ENCODE measurements at places on chromosomes 11 and 22.
A peak's percentile ranks its signal among the peaks of the same experiment; 100 is the strongest.

- DNase-seq = no peak
Measured at GRCh38 chr11:107675902-107676301, 36.0 kb downstream of the SLN start.

GRCh38 chr22:39132281-39132680 is 20.2 kb downstream of the CBX7 start:
- DNase-seq = no peak

GRCh38 chr11:73245461-73245860 is 26.7 kb upstream of the P2RY6 start:
- no peak for DNase-seq

GRCh38 chr11:121670805-121671282 is 218.1 kb upstream of the SORL1-AS1 start:
- DNase-seq = peak; percentile 84

DNA sequence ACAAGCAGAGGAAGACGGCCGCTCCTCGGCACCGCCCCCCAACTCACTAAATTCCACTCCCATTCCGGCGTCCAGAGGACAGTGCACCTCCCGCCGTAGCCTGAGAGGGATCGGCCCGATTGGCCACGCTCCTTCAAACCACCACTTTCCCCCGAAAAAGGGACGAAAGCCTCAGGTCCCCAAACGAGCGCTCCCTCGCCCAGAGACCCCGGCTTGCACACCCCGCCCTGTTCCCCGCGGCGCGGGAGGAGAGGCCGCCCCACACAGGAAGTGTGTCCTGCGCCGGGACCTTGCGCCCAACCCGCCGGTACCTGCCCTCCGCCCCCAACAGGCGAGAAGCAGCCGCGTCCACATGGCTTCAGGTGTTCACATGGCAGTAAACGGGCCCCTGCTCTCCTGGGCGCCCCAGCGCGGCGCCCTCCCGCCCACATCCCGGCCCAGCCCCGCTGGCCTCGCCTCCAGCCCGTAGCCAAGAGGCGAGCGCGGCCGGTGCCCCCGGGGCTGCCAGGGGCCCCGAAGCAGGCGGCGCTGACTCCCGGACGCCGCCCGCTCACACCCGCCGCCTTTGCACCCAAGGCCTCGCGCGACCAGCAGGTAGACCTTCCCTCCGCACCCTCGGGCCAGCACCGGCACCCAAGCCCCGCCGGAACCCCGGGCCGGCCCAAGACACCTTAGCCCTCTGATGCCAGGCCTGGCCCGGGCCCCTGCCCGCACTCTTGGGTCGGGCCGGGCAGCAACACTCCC is 849 bp downstream of the TCF20 start:
- DNase-seq = no peak

GRCh38 chr22:42227435-42227834 is 43.0 kb downstream of the TCF20 start:
- DNase-seq = no peak

DNA sequence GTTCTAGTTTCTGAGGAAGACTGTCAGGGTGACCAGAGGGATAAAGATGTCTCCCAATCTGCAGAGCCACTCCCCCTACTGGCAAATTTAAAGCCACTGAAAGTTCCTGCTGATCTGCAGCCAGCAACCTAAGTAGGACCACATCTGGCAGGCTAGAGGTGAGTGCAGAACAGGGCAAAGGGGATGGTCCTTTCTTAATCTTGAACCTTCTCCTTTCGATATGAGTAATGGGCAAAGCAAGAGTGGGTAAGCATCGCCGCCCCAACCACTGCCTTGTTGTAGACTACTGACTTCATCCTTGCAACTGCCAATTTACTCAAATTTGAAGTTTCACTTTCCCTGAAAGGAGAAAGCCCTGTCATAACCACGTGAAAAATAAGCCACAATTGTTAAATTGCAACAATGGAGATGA is 30.7 kb downstream of the SCUBE2 start:
- DNase-seq = no peak

DNA sequence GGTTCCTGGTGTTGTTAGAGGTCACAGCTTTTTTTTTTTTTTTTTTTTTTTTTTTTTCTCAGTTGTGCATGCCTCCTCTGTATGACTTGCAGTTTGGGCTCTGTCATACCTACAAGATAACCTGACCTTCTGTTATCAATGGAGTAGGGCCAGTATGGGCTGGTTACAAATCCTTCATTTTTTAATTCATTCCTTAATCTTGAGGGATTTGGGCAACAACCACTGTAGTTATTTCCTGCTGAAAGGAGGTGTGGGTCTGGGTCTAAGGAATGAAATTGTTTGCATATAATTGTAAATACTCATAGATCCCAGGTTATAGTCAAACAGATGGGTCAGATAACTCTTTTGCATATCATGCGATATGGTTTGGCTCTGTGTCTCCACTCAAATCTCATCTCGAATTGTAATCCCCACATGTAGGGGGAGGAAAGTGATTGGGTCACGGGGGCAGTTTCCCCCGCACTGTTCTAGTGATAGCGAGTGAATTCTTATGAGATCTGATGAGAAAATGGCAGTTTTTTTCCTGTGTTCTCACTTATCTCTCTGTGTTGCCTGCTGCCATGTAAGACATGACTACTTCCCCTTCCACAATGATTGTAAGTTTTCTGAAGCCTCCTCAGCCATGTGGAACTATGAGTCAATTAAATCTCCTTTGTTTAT is 14.1 kb upstream of the GLYAT start:
- no peak for DNase-seq

- DNase-seq = no peak
Measured at GRCh38 chr22:19137384-19138216, 6.5 kb downstream of the TSSK2 start.

DNA sequence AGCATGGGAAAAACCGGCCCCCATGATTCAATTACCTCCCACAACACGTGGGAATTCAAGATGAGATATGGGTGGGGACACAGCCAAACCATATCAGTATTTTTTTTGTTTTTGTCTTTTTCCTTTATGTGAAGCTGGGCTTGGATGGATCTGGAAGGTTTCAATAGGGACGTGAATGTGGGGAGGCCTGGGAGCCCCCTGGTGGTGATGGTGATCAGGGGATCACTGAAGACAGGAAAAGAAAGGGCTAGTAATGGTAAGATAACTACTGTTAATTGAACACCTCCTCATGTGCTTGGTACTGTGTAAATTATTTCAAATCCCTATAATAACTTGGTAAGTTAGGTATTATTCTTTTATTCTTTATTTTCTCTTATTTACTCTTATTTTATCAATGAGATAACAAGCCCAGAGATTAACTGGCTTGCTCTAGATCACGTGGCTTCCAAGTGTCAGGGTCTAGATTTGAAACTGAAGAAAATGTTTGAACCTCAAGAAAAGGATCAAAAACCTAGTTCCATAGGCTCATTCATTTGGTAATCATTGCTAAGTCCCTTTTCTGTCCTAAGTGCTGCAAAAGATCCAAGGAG is 364.2 kb downstream of the TENM4 start:
- DNase-seq = no peak

DNA sequence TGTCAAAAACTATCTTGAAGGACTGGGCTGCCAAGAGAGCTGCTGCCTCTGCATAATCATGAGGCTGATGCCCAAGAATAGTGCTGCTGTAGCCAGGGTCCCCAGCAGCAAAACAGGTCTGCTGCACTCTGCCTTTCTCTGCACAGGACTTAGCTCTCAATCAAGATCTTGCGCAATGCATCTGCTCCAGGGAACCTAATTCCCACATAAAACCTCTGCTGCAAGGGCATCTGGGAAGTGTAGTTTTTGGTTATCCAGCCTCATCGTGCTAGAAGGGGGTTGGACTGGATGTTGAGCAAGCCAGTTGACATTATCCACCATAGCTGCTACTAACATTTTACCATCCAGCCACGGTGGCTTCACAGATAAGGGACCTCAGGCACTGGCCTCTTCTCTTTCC is 192.7 kb downstream of the C11orf91 start:
- DNase-seq = no peak

DNA sequence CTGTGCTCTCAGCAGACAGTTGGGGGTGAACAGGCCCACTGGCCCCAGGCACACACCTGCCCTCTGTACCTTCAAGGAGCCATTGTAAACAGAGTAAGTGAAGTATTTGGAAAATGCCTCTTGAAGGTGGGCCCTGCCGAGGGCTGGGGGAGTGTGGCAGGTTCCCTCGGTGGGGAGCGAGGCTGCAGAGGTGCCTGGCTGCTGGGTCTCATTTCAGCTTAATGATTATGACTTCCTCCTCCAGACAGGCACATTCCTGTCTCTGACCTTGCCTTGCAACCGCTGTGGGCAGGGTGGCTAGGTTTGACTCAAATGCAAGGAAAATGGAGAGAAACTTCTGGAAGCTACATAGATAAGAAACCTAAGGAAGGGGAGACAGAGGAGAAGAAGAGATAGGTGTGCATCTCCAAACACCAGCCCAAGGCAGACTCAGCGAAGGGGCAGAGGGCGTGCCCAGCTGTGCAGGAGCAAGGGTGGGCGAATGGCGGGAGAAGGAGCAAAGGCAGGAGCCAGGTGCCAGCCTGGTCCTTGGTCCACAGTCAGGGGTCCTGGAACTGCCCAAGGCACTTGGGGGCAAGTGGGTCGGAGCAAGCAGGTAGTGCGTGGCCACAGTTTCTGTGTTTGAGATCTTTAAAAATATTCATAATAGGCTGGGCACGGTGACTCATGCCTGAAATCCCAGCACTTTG is 14.0 kb downstream of the GRAMD4 start:
- DNase-seq = no peak

GRCh38 chr11:32852207-32852606 is 22.5 kb downstream of the PRRG4 start:
- DNase-seq = no peak

GRCh38 chr11:116698080-116698479 is 74.7 kb downstream of the BUD13 start:
- DNase-seq = no peak

DNA sequence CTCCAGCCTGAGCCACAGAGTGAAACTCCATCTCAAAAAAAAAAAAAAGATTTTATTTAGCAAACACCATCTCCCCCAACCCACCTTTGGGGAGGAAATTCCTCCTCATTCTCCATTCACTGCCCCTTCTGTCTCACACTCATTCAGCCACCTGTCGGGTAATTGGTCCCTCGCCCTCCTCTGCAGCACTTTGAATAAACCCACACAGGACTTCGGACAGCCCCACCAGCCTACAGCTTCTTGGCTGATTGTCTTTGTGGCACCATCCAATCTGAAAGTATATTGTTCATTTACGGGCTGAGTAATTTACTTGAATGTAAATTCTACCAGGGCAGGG is 7.5 kb upstream of the GGA1 start:
- no peak for DNase-seq

GRCh38 chr11:71300187-71300586 is 47.8 kb upstream of the SHANK2 start:
- no peak for DNase-seq

GRCh38 chr22:33542153-33542552 is 378.1 kb downstream of the LARGE1 start:
- DNase-seq = no peak

DNA sequence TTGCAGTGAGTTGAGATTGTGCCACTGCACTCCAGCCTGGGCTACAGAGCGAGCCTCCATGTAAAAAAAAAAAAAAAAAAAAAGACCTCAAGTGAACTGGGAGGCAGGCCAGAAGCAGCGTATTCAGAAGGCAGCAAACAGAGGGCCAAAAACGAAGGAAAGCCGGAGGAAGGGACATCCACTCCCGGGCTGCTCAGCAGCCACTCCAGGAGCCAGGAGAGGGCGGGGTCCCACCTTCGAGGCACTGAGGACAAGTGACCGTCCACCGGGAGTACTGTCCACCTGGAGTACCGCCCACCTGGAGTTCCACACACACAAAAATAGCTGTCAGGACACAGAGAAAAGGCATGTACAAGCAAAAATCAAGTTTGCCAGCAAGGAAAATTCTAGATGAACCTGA is 5.5 kb downstream of the TOLLIP start:
- DNase-seq = no peak

- no peak for DNase-seq
Measured at GRCh38 chr11:99352642-99353041, 331.9 kb downstream of the CNTN5 start.

- DNase-seq = no peak
Measured at GRCh38 chr11:16968196-16968595, 46.0 kb downstream of the PLEKHA7 start.

GRCh38 chr11:47186700-47187695 is 764 bp upstream of the PACSIN3 start:
- DNase-seq = no peak

GRCh38 chr11:70067591-70068341 is 10.4 kb upstream of the ANO1 start:
- no peak for DNase-seq

- DNase-seq = no peak
Measured at GRCh38 chr11:12074529-12075195, 35.7 kb upstream of the MICAL2 start.

DNA sequence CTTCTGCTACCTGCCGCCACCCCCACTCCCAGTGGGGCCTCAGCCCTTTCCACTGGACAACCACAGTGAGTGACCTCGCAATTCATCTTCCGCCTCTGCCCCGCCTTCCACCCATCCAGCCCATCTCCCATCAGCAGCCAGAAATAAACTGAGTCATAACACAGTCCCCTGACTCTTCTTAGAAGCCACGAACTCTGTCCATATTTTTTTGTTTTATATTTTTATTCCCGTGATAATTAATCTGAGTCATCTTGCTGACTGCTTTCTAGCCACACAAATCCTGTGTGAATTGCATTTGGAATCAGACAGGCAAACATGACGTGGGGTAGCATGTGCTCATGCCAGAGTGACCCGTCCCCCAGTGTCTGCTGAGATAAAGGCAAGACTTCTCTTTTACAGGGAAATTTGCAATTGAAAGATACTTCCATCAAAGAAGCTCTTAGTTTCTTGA is 7.0 kb downstream of the FADD start:
- DNase-seq = no peak

- no peak for DNase-seq
Measured at GRCh38 chr11:67674442-67674871, at the start of gene ALDH3B2. TSS of gene ALDH3B2 (minus strand) at chr11:67674623. CDS start at chr11:67666935, 7,688 bp downstream.

DNA sequence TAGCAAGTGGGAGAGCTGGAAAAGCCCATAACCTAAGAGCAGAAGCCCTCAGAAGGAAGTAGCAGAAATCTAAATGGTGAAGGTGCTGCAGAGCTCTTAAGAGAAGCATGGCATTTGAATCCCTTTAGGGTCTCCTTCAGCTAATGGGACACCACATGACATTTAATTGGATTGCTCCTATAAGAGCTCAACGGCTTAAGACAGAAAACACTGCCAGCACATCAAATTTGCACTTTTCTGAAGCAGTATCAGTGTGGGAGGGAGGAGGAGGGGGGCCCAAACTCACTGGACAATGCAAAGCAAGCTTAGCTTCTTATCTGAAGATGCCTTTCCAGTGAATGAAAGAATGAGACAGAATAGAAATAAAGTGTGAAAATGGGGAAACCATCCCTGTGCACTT is 287.9 kb upstream of the MTNR1B start:
- DNase-seq = no peak

- DNase-seq = no peak
Measured at GRCh38 chr11:108199446-108200321, 22.8 kb downstream of the NPAT start.

GRCh38 chr11:35323076-35323868 is 96.1 kb downstream of the SLC1A2 start:
- DNase-seq = no peak

Data from NCI-H2081 treated with DMSO at 0.1 percent for 48 hours (cell line).